ENCODE measurements at places on chromosomes 6 and 20. TPM values are rescaled to one million over a fixed set of nuclear protein-coding genes. Genes with fewer than 3 reads are reported as not detected.

DNA sequence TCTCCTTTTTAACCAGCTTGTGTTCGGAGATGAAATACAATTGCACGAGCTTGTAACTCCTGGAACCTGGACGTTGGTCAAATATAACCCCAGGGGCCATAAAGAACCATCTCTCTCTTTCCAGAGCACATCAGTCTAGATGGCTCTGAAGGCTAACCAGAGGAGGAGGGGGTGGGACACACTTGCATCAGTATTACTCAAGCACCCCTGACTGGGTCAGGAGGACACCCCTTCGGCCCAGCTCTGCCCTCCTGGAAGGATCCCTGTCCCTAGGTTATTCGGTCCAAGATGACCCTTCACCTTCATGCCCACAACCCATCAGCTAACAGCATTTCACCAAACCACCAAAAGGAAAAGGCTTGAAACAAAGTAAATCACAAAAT is 67.1 kb downstream of the FYN start:
- no peak for DNase-seq

ELOVL5 gene
- 53.7 TPM for total RNA-seq

LINC00237 gene
- not detected for total RNA-seq

SLC32A1 gene
- total RNA-seq = not detected

DNA sequence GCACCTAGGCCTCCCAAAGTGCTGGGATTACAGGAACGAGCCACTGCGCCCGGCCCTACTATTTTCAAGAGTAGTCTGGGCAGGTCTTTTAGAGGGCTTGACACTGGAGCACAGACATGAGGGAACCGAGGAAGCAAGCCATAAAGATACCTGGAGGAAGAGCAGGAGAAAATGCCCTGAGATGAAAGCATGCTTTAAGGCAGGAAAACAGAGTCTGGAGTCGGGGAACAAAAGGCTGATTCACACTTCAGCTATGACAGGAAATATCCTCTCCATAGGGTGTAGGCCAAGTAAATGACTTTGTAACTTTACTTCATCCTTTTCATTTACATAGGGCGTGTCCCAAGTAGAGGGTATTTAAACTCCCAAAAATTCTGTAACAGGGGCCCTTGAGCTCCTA is 4.3 kb upstream of the SERINC3 start:
- DNase-seq = no peak

DNA sequence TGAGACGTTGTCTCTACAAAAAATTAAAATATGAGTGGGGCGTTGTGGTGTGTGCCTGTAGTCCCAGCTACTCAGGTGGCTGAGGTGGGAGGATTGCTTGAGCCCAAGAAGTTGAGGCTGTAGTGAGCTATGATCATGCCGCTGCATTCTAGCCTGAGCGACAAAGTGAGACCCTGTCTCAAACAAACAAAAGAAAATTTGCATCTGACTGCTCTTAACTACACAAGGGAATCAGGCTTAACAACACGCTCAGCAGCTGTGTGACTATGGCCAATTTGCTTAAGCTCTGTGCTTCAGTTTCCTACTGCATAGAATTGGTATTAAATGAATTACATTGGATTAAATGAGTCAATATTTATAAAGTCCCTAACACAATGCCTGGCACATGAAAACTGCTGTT is 24.3 kb upstream of the MRPS10 start:
- no peak for DNase-seq

- DNase-seq = no peak
These were observed 59.2 kb downstream of the PTPRA start for GRCh38 chr20:2932498-2932897.

DOK5 gene
- total RNA-seq = not detected

DDO gene
- total RNA-seq = 0.32 TPM

- DNase-seq = no peak
These were observed 36.6 kb upstream of the NOX3 start for GRCh38 chr6:155492061-155492735.

DNA sequence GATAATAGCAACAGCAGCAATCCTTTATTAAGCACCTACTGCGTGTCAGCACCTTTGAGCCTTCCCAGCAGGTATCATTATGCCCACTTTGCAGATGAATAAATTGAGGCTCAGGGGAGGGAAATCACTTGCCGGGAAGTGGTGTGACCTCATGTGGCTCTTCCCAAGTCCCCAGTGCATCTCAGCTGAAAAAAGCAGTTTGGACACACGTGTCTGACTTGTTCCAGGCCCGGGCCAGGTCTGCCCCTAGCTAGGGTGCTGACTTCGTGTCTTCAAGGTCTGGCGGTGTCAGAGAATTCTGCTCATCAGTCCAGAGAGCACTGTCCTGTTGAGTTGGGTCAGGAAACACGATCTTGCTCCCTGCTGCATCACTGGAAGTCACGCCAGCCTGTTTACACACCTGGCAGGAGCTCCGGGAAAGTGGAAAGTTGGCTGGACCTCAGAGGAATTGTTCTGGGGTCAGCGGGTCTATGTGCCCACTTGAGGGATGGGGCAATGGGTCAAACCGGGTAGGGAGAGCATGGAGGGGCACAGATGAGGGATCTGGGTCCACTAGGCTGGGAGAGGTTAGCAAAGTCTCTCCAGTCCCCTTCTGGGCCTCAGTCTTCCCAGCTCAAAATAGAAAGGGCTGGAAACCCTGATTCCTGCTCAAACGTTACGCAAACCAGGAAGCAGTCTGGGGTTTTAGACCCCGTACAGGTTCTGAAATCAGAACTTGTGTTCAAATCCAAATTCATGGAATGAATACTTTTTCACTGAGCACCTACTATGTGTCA is 10.5 kb downstream of the SLC13A3 start:
- no peak for DNase-seq

GHRH gene
- not detected for total RNA-seq

DNA sequence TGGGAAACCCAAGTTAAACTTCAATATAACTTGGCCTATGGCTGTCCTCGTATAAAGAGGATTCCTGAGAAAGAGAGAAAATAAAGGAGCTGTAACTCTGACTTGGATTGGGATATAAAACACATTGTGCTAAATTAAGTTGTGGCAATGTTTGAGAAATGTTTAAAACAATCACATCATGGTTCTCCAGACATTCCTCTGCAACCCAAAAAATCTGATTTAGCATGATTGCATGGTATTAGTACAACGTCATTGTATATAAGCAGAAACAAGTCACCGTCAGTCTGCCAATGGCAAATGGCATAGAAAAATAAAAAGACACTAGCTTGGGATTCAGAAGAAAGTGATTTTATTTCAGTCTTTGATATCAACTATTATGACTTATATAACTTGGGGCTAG is 140.2 kb upstream of the FAM83B start:
- DNase-seq = no peak

- no peak for DNase-seq
These were observed 112.3 kb upstream of the CST7 start for GRCh38 chr20:24836661-24837299.

NUP43 gene
- total RNA-seq = 2.9 TPM

DNA sequence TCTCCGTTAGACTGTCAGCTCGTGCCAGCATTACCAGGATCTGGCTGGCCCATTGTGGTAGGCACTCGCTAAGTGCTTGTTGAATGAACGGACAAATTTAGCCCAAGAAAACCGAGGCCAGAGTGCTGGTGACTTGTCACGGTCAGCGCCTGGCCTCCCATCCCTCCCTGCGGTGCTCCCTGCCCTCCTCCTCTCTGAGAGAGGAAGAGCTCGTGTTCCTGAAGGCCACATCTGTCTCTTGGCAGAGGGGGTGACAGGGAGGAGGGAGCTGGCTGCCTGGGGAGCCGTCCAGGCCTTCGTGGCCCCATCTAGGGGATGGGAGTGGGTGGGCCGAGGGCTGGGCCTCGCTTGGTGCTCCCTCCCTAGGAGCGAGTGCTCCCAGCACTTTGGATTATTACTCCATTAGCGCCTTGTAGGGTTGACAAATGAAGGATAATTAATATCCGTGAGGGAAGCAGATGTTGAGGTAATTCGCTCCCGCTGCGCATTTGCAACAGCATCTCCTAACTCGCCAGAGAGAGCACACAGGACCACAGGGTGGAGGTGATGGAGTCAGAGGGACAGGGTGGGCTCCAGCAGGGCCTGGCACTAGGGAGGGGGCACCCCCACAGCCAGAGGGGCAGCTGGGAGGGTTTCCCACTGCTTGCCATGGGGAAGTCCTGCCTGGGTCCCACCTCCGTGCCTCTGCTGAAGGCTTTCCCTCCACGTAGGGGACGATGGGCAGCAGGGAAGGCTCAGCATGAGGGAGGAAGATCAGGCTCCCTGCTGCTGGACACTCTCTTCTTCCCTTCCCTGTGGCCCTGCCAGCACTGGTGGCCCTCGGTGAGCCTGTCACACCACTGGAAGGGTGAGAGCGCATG is 37.0 kb downstream of the VSTM2L start:
- DNase-seq = no peak

CST5 gene
- total RNA-seq = not detected

- DNase-seq = no peak
These were observed 69.3 kb downstream of the TOX2 start for GRCh38 chr20:43983904-43984361.

SLC44A4 gene
- total RNA-seq = not detected

GRCh38 chr20:31857861-31858759 is 12.2 kb downstream of the DUSP15 start:
- DNase-seq = peak; percentile 34

GRCh38 chr6:96934087-96934486 is 9.6 kb downstream of the KLHL32 start:
- DNase-seq = no peak

DNA sequence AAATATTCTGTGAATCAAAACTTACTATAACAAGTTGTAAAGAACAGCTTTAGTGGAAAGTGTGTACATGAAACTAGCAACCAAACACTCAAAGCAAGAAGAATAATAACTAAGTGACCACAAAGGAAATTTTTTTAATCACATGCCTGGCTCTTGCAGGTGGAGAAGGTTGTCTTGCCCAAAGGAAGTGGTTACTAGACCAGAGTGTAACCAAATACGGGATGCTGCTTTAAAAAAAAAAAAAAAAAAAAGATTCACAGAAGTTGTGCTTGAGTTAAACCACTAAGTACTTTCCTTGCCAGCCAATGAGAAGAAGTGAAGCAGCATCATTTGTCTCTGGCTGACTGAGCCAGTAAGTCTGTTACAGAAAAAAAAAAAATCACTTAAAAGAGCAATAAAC is 19.1 kb upstream of the HLA-DQB1 start:
- DNase-seq = no peak

GRCh38 chr6:27693766-27694546 is 218.2 kb downstream of the OR2B2 start:
- DNase-seq = no peak

- DNase-seq = peak; percentile 8
These were observed 337.2 kb downstream of the HACE1 start for GRCh38 chr6:104522533-104522932.

DNA sequence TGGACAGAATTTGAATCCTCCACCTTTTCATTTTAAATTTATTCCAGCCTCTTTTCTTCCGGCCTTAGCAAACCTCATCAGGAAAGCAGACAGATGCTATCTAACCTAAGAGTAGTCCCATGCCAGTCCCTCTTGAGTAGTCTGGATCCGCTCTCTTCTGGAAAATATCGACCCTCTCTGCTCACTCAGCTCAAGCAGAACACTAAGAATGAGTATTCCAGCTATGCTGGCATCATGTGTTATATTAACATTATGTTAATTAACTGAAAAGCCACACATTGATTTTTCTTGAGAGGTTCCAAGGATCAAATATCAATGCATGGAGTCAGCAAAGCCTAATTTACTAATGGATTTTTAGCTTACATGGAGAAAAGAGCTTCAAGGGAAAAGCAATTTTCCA is 161.4 kb downstream of the ID4 start:
- no peak for DNase-seq

GRCh38 chr20:18857640-18858039 is 44.1 kb downstream of the SCP2D1 start:
- DNase-seq = no peak

TRIM10 gene
- total RNA-seq = not detected

- no peak for DNase-seq
These were observed 27.0 kb downstream of the ZNF292 start for GRCh38 chr6:87182321-87182720.

DEFB126 gene
- not detected for total RNA-seq

ZBTB9 gene
- total RNA-seq = 45.8 TPM

- DNase-seq = no peak
These were observed 67.6 kb upstream of the DTNBP1 start for GRCh38 chr6:15730442-15730841.

AIG1 gene
- total RNA-seq = 5.3 TPM

- DNase-seq = no peak
These were observed 91.3 kb downstream of the PDE10A start for GRCh38 chr6:165571721-165572132.

- DNase-seq = no peak
These were observed 94.0 kb downstream of the SGK1 start for GRCh38 chr6:134223796-134224420.

PHACTR2 gene
- 112 TPM for total RNA-seq

PSORS1C2 gene
- total RNA-seq = 5.2 TPM

GRCh38 chr20:54619181-54619580 is 143.8 kb downstream of the DOK5 start:
- no peak for DNase-seq
